ENCODE measurements at places on chromosomes 3 and 15.

- no peak for DNase-seq
Measured at GRCh38 chr3:134917631-134918030, 122.6 kb downstream of the EPHB1 start.

DNA sequence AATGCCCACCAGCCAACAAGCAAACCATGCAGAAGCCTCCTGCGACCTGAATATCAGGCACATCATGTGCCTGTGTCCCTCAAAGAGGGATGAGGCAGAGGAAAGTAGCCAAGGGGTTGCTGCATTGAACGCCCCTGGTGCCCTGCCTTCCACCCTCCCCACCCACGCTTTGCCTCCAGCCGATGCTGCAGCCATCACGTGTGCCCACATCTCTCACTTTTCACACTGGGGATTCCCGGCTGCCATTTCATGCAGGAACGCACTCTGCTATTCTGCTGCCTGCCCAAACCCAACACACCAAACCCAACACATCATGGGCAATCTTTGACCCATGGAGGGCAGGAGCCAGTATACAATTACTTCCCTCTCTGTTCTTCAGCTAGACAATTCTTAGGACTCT lies 462.2 kb upstream of the PROK2 start:
- no peak for DNase-seq

GRCh38 chr3:111045564-111045963 lies 26.1 kb upstream of the NECTIN3 start:
- no peak for DNase-seq

DNA sequence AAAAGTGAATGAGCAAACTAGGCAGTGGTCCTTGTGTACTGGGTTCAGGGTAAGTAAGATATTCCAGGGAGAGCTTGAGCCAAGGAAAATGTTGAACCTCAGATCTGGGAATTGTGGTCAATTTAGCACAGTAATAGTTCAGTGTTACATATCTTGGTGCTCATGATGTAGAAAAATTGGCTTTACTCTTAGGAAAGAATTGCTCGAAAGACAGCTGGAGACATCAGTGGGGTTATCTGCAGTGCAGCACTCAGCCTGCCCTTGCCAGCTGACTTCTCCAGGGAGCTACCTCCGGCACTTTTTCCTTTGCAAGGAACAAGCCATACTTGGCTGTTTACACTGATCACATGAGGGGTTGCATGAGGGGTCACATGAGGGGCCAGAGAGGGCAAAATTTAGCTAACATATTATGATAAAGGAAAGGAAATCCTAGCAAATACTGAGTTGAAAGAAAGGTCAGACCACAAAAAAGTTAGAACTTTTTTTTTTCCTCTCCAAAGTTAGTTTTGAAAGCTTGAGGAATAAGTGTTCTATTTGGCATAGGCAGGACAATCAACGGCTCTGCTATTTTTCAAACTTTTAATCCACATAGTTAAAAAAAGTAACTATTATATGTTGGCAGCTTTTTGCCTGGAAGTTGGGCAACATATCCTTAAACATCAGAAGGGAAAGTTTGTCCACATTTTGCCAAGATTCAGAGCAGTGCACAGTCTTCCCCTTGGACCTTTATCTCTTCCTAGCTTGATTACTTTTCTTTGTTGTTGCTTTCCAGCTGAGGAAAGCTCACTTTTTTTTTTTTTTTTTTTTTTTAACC lies 92.4 kb downstream of the COL6A6 start:
- DNase-seq = no peak

DNA sequence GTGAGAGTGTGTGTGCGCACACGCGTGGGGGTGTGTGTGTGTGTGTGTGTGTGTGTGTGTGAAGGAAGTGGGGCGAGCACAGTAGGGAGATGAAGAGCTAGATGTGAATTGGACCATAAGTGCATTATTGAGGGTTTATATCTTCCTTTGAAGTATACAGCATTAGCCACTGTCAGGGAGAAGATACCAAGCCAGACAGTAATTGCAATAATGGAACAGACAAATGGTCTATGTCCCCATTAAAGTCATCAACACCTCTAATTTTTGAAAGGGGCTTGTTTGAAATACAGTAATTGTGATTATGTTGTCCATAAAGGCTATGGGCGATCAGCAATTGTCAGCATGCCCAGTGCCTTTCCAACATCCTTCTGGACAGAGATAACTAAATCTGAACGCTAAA lies 429.2 kb upstream of the NR2F2 start:
- no peak for DNase-seq

DNA sequence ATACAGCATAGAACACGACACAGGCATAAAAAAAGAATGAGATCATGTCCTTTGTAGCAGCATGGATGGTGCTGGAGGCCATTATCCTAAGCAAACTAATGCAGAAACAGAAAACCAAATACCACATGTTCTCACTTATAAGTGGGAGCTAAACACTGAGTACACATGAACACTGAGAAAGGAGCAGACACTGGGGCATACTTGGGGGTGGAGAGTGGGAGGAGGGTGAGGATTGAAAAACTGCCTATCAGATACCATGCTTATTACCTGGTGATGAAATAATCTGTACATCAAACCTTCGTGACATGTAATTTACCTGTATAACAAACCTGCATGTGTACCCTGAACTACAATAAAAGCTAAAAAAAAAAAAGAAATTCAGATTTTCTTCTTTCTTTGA lies 100.4 kb downstream of the PPM1L start:
- no peak for DNase-seq

- no peak for DNase-seq
Measured at GRCh38 chr3:9467451-9467850, 70.0 kb downstream of the SETD5 start.

DNA sequence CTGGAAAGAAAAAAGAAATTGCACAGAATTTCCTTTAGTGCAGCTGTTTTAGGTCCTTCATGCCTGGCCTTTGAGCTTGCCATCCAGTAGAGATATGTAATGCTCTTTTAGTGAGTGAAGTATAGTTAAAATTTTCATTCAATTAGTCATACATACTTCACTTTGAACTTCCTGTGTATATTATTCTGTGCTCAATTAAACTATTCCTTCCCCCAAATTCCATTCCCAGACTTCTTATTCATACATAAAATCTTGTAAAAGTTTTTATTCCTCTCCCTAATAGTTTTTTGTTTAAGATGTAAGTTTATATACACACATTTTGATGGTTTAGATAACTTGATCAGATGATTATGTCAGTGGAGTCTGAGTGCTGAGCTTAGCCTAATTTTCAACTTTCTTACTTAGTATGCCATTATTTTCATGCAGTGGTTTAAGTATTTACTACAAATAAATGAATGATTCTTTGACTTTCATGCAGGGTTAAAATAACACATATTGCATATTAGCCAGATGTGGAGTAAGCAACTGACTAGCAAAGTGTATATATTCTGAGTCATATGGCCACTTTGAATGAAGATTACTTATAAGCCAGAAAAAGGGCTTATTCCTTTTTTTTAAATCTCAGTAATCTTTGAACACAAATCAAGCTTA lies 42.5 kb upstream of the ABHD10 start:
- no peak for DNase-seq

DNA sequence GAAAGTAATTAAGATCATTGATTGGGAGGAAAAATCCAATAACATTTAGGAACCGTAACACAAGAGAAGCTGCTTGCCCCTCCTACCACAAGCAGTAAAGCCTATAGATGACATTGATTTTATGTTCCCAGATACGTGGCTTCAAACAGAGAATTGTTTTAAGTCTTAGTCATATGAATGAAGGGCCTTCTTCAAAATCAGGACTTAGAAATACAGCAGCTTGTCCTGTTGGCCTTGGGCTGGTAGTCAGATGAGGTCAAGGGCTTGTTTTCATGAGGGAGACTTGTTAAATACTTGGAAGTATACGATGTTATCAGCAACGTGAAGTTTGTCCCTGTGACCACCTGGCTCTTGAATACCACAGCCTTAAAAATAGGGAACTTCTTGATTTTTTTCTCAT lies 114.4 kb downstream of the VGLL4 start:
- DNase-seq = no peak

DNA sequence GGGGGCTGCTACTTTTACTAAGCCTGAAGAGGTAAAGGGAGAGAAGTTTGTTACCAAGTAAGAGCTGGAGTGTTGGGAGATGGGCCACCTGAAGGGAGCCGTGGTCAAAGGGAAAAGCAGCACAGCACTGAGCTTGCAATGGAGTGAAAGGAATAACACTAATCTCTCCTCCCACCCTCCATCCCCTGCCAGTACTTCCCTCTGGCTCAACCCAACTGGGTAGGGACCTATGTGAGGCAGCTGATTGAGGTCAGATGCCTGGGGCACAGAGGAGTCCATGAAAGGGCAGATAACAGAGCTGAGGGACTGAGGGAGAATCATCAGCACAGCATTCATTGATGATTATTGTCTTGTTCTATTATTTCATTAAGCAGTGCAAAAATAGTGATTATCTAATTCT lies 212.4 kb upstream of the TBC1D5 start:
- no peak for DNase-seq

- no peak for DNase-seq
Measured at GRCh38 chr3:51373658-51374421, 11.3 kb upstream of the MANF start.

DNA sequence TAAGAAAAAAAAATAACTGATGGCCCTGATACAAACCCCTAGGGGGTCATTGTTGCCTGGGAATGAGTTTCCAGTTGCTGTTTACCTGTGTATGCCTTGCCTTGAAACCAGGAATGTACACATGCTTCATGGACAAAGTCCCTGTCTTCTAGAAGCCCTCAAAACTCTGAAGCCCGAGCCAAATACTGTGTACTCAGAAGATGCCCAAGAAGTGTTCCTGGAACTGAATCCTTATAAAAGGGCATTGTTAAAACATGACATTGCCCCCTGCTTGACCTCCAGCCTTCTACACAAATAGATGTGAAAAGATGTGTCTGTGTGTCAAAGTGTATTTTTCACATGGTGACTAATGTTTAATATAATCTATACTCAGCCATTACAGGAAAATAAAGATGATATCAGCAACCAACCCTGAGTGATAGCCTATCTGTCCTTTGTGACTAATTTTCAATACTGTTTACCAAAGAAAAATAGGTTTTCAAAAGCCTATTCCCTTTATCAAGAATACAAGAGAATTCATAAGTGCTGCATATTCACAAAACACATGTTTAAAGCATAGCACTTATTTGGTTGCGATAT lies 325.9 kb downstream of the MECOM start:
- DNase-seq = no peak

GRCh38 chr15:99738021-99738847 lies 5.0 kb upstream of the LYSMD4 start:
- no peak for DNase-seq

GRCh38 chr3:183818706-183819624 lies 6.4 kb downstream of the MAP6D1 start:
- DNase-seq = no peak

GRCh38 chr15:72237853-72238224 lies 6.8 kb upstream of the PKM start:
- no peak for DNase-seq

GRCh38 chr3:171307046-171307585 lies 153.1 kb downstream of the TNIK start:
- DNase-seq = no peak

DNA sequence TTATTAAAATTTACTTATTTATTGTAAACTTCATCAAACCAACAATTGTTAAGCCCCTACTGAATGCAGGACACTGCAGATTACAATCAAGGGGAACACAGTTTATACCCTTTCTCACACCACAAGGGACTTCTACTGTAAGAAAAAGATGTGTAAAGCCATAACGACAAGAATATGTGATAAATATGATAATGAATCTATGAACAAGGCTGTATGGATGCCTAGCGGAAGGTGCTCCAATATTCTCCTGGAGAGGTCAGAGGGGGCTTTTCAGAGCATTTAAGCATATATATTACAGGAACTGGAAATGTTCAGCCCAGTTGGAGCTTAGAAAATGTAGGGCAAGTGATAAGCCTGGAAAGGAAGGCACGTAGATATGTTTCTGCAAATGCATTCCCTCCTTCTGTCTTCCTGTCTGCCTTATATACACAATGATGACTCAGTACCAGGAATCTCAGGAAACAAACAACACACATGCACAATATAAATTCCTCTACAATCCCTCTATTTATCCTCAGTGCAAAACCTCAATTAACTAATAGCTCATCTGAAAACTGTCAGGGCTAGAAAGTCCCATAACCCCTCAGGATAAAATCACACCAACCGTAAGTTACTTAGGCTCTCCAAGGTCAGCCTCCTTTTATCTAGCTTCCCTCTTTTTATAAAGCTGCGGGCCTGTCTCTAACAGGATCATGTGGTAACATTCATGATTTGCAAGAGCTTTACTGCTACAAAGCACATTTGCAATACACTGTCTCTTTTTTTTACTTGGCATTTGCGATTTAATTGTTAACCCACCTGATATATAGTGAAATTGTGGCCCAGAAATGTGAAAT lies 393.1 kb downstream of the LPP start:
- DNase-seq = no peak

- no peak for DNase-seq
Measured at GRCh38 chr3:127250032-127250431, 37.8 kb downstream of the PRR20G start.

GRCh38 chr15:81812456-81812855 lies 233.4 kb downstream of the MEX3B start:
- no peak for DNase-seq

DNA sequence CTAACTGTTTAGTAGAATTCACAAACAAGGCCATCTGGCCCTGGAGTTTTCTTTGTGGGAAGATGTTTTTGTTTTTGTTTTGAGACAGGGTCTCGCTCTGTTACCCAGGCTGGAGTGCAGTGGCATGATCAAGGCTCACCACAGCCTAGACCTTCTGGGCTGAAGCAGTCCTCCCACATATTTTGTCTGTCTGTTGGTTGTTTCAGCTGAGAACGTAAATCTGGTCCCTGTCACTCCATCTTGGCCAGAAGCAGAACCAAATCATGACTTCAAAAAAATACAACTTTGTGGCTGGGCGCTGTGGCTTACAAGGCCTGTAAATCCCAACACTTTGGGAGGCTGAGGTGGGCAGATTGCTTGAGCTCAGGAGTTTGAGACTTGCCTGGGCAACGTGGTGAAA lies 27.1 kb downstream of the MRAS start:
- no peak for DNase-seq

GRCh38 chr3:18648868-18649462 lies 223.8 kb upstream of the SATB1 start:
- DNase-seq = no peak

- no peak for DNase-seq
Measured at GRCh38 chr3:55159711-55160110, 231.9 kb upstream of the LRTM1 start.

- DNase-seq = no peak
Measured at GRCh38 chr3:30894521-30895251, at the start of gene GADL1. Gene GADL1 (minus strand): TSS chr3:30894661. CDS start chr3:30894614, 47 bp downstream.

DNA sequence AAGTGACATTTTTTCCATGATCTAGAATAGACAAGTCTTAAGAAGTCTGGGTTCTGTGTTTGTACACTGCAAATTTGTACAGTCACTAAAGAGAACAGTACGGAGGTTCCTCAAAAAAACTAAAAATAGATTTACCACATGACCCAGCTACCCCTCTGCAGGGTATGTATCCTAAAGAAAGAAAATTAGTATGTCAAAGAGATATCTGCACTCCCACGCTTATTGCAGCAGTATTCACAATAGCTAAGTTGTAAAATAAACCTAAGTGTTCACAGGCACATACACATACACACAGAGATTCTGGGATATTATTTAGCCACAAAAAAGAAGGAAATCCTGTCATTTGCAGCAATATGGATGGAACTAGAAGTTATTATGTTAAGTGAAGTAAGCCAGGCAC lies 120.4 kb downstream of the ZIC1 start:
- DNase-seq = no peak
